Glutamatergic neuron (in vitro differentiated cells): ENCODE measurements at places on chromosomes 12 and 14.

DNA sequence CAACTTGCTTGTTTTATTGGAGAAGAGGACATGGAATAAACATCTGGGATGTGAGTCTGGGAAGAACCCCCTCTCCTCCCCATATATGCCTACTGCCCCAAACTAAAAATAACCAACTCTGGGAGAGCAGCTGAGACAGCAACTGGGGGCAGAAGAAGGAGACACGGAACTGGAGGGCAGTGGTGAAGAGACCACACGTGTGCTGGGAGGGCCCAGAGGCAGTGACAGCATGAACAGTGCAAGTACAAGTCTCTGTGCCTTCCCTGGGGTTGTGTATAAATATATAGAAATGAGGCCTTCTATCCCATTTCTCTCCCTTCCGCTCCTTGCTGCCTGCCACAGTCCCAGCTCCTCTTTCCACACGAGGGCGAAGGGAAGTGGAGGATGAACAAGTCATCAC, 4.0 kb upstream of the KRT73 start:
- no peak for DNase-seq

GRCh38 chr14:47555333-47555732, 120.1 kb downstream of the MDGA2 start:
- no peak for DNase-seq

GRCh38 chr14:21070083-21070609, at the start of gene ARHGEF40:
Gene ARHGEF40, plus strand, starts transcription at chr14:21070304. Its CDS starts 93 bp downstream, at chr14:21070397.
- peak; percentile 68 for DNase-seq

DNA sequence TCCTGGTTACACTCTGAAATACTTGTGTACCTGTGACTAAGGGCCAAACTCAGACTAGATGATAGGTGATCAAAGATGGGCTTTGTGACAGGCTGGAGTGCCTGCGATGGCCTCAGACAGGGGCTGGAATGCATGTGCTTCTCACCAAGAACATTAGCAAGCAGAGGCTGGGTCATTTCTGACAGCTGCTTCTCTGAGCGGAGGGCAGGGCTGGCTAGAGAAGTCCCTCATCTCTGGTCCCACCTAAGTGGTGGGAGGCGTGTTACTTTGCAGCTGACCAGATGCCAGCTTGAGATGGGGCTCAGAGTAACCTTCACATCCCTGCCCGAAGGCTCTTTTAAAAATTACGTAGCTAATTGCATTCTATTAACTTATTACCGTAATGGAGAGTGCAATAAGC, 106.8 kb upstream of the RTL1 start:
- no peak for DNase-seq

DNA sequence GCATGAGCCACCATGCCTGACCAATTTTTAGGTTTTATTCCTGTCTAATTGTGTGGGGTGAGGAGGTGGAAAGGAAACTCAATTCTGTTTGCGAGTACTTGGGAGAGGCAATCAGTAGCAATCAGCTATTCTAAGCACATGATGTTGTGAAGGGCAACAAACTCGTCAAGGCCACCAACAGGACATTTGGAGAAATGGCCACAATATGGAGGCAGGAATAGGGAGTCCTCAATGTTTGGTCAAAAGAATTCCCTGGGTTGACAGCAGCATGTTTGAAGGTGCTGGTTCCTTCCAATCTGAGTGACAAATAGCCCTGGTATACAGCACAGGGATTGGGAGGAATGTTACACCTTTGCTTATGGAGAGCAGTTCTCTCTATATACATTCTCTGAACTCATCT, 32.7 kb upstream of the USP44 start:
- DNase-seq: no peak

DNA sequence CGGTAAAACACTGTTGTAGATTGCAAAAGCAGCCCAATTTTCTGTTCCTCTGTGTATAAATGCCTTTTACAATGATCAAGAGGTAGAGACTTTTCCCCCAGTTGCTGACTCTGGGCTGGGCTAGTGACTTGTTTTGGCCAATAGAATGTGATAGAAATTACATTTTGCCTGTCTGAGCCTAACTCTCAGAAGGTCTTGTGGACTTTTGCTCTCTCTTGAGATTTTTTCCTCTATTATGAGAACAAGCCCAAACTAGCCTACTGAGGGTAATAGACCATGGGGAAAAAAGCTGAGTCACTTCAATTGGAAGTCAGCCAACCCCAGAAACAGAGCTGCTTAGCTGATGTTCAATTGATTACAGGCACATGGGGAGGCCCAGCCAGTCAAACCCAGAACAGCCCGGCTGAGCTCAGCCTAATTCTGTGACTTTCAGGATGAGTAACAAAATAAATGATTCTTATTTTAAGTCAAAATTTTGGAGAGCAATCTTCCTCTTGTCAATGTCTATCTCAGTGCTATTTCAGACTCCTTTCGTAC, 61.4 kb downstream of the MYF5 start:
- DNase-seq: no peak

- DNase-seq: peak; percentile 82
Measured at GRCh38 chr14:60723907-60724618, at the start of gene SIX4. Gene SIX4, minus strand, starts transcription at chr14:60724351. Its CDS starts 277 bp downstream, at chr14:60724074.
